IMR-90 (cell line): ENCODE measurements at places on chromosomes 2 and 18. TPM values are rescaled to one million over a fixed set of nuclear protein-coding genes. Genes with fewer than 3 reads are reported as not detected.

The ADD2 gene
- total RNA-seq, result not detected in 2 replicates

DNA sequence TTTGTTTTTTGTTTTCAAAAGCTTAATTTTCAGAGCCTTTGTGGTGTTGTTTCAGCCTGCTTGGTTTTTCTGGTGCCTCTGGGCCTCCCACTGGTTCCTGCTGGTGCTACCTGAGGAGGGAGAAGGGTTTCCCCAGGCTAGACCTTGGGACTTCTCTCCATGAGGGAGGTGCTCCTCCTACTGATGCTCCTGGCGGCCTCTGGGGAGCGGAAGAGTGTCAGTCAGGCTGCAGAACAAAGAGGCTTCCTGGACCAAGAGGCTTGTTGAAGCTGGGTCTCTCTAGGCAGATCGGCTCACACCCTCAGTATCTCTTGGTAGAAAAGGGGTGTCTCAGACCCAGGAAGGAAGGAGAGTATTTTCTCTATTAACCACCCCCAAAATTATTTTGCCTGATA, 32.2 kb downstream of the RFX8 start:
- DNase-seq, result no peak

The SLC19A3 gene
- under 0.01 TPM in 1 of 2 replicates, not detected in the other for total RNA-seq

GRCh38 chr2:241734208-241734466, 293 bp upstream of the D2HGDH start:
- DNase-seq, result no peak

GRCh38 chr2:52238782-52239181, 1206.8 kb upstream of the NRXN1 start:
- no peak for DNase-seq

DNA sequence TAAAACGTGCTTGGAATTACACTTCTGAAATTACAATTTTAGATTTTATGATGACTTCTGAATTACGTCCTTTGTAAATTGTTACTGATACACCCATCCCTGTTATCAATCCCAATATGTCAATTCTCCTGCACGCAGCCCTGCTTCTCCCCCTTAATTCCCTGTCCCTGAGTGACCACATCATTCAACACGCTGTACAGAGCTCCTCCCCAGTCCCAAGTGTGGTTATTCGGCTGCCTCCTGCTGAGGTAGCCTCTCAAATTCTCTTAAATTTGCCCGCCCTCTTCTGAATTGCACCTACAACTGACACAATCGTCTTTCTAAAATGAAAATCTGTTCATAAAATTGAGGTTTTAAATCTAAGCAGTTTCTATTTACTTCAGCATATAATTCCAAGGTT, 10.1 kb downstream of the SERPINB8 start:
- no peak for DNase-seq

DNA sequence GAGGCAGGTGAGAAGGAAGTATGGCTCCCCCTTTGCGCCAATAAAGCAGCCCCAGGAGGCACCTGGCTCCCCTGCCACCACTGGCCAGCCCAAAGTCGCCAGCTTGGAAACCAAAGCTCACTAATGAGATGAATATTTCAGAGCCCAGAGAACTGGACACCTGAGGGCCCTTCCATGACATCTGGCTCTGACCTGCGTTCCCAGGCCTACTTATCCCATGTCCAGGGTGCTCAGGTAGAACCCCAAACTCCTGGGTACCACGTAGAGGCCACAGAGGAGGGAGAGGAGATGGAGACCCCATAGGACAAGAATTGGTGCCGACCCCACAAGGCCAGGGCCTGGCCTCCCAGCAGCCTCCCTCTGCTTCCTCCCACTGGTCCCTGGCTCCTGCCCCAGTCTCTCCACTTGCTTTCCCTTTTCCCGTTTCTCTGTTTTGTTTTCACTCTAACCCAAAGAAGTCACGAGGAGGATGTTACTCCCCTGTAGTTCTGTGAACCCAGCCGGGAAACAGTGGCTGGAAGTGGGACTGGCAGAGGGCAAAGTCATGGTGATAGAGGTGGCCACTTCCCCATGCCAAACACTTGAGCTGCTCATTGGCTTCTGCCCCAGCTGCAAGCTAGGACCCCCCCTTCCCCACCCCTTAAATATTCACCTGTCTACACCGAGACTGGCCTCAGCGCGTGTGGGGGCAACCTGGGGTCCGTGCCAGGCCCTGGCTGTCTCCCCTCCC, 820 bp downstream of the TMBIM1 start:
- peak; percentile 31 for DNase-seq

DNA sequence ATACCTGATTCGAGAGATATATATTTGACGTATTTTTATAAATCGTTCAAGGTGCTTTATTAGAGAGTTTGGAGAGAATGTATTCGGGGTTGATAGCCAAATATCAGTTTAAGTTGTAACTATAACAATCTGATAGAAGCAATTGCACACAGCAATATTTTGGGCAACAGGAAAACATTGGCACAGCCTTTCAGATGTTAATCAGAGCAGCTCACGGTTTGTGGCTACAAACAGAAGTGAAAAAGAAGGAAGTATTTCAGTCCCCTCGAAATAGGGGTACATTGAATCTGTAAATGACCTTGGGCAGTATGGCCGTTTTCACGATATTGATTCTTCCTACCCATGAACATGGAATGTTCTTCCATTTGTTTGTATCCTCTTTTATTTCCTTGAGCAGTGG, 20.6 kb downstream of the SERPINB10 start:
- no peak for DNase-seq

GRCh38 chr2:96874198-96874831, 4.4 kb upstream of the SEMA4C start:
- no peak for DNase-seq

The SERPINB11 gene
- 0.18 TPM in 1 of 2 replicates, not detected in the other for total RNA-seq

The SLC40A1 gene
- 3.9 and 5.0 TPM in 2 replicates for total RNA-seq

GRCh38 chr18:57836557-57836956, 33.4 kb upstream of the ATP8B1 start:
- no peak for DNase-seq

GRCh38 chr2:150374492-150374891, 113.0 kb downstream of the RND3 start:
- no peak for DNase-seq

The RUFY4 gene
- not detected in 2 replicates for total RNA-seq

The CHN1 gene
- 54.4 and 58.4 TPM in 2 replicates for total RNA-seq

DNA sequence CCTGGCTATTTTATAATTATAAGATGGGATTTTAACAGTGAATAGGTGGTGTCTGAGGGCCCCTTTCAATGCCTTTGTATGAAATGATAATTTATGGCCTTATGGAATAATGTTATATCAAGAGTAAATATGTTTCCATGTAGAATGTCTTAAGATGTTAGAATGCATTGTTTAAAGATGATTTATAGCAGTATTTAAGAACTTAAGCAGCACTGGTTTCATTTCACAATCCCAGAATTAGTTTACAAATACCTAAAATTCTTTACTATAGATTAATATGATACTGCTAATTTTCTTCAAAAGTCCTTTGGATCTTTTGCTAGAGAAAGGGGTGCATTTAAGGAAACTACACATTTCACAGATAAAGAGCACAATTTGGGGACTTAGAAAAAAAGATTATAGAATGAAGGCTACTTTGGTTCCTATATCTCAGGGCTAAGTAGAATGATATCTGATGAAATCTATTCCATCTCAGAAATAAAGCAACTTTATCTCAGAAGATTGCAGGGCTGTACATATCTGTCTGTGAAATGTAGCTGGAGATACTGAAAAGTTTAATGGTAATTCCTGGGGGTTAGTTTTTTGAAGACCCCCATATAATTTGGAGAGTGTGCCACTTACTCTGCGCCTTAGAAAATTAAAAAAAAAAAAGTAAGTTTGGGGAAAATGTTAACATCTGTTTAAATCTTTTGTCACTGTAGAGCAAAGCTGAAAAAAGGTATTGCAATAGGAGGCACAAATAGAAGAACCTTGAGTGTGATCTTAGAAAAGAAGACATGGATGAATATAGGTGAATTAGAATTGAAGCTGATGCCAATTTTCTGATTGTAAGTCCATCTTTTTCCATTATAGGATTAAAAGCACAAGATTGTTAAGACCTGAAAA, 123.4 kb downstream of the GULP1 start:
- peak; percentile 27 for DNase-seq

- no peak for DNase-seq
Observed at GRCh38 chr18:60892855-60893254, 440.4 kb upstream of the CDH20 start.

The FHL2 gene
- total RNA-seq, result 373 and 464 TPM in 2 replicates

The CKAP2L gene
- 9.9 and 13.3 TPM in 2 replicates for total RNA-seq

The PLCL1 gene
- total RNA-seq, result 0.18 and 0.56 TPM in 2 replicates

The SERPINB12 gene
- total RNA-seq, result not detected in 2 replicates

The ABCG5 gene
- not detected in 2 replicates for total RNA-seq

DNA sequence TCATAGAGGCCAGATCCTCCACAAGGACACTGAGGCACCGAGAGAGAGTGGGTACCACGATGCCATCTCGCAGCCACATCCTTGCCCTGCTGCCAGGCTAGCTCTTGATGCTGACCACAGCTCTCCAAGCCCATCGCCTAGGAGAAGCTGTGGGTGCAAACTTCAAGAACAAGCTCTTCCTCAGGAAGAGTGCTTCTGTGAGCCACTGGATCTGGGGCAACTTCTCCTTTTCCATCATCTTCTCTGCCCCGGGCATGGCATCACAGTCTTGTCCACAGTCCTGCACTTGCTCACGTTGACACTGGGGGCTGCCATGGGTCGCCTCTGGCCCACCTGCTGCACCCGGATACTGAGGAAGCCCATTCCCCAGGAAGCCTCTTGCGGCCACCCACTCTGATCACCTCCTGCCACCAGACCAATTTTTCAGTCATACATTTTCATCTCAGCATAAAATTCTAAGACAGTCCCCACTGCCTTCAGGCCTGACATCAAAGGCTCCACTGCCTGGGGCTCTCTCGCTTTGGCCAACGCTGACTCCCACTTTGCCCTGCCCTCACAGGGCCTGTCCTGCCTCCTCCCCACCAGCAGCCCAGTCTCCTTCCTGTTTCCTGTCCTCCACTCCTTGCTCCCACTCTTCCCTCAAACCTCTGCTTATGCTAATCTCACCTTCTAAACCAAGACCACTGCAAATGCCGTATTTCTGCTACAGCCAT, 243.9 kb downstream of the AFF3 start:
- no peak for DNase-seq

GRCh38 chr2:69561101-69561500, 82.4 kb downstream of the AAK1 start:
- peak; percentile 56 for DNase-seq

The CNGA3 gene
- under 0.01 TPM in 1 of 2 replicates, not detected in the other for total RNA-seq

GRCh38 chr18:79951545-79952455, at the start of gene SLC66A2:
SLC66A2 (minus strand) TSS chr18:79951653; CDS start chr18:79950926, 727 bp downstream.
- DNase-seq, result peak; percentile 83

The TDRD15 gene
- not detected in 2 replicates for total RNA-seq

The ANO7 gene
- total RNA-seq, result 0.36 and 0.56 TPM in 2 replicates

The AFG3L2 gene
- 37.6 and 65.5 TPM in 2 replicates for total RNA-seq

GRCh38 chr2:170360546-170361089, 182.7 kb downstream of the MYO3B start:
- no peak for DNase-seq

DNA sequence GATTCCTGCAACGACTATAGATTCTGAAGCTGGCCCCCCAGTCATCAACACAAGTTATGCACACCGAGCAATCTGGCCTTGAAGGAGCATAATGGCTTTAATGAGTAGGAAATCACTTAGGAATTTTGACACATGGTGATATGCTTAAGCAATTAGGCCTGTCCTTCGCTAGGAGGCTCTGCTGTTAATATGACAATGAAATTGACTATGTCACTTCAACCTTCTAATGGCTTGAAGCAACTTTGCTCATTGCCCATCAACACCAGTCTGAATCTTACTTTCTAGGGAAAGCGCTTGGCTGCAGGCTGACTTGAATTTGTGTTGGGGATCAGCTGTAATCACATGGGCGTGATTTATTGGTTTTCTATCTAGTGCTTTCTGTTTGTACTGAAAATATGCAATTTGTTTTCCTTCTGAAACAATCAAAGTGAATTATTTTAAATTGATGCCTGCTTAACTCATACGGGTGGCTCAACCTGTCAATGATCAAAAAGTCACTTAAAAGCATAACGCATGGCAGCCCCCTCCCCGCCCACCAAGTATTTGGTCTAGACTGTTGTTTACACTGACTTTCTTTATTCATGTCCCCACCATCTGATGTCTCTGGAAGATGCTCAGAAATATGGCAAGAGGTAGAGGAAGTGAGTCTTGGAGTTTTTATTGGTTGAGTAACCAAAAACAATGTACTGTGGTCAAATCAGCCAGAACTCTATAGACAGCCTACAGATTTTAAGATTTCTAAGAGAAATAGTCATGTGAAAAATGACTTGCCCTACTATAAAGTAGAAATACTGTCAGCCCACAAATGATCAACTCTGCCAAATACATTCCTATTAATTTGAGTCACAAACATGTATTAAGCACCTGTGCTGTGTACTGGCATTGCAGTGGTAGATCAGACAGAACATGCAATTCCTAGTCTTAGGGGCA, 344.9 kb downstream of the RBM43 start:
- peak; percentile 37 for DNase-seq

DNA sequence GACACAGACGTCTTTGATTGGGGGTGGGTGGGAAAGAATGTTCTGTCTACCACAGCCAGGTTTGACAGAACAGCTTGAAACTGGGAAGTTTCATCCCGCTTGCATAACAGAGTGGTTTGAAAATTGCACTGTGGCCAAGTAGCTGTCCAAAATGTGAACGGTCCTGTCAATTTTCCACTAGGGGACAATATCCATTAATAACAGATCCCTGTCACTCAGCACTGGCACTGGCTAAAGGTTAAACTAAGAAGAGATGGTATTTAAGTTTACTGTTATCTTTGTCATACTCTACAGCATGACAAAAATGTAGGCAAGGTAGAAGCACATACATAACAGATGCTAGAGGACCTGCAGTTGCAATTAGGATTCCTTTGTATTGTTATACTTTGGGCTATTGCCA, 55.6 kb upstream of the ACMSD start:
- DNase-seq, result peak; percentile 6

- DNase-seq, result peak; percentile 78
Observed at GRCh38 chr2:230443541-230443940, 27.5 kb downstream of the SP100 start.

DNA sequence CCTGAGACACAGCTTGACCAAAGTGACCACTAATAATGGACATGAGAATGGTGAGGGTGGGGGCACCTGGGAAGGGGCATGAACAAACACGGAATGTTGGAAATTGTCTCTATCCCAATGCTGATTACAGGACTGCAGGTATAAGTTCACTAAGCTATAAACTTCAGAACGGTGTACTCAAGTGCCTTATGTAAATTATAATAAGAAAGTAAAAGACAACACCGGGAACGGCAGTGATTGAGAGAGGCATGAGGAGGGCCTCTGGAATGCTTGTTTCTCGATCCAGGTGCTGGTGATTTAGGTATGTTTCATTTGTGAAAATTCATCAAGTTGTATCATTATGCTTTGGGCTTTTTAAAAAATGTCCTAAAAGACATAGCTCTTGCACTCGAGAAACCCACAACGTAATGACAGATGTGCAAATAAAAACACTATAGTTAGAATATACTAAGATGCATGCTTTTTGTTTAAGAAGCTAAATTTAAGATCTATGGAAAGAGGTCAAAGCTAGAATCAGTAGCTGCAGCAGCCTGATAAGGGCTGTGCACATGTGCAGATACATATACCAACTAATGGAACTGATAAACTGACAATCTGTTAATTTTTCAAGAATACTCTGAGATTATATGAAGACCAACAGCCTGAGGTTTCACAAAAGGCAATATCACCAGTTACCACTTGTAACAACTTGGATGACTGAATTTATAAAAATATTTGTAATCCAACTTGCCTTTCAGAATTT, 7.6 kb downstream of the HIBCH start:
- no peak for DNase-seq

- no peak for DNase-seq
Observed at GRCh38 chr2:19979932-19980331, 10.0 kb downstream of the WDR35 start.
